HFFc6 (cell line): ENCODE measurements at places on chromosomes 16 and 17.
A peak's percentile ranks its signal among the peaks of the same experiment; 100 is the strongest.

GRCh38 chr16:31138621-31139578, 3.4 kb upstream of the PRSS8 start:
- peak; percentile 71 for DNase-seq

DNA sequence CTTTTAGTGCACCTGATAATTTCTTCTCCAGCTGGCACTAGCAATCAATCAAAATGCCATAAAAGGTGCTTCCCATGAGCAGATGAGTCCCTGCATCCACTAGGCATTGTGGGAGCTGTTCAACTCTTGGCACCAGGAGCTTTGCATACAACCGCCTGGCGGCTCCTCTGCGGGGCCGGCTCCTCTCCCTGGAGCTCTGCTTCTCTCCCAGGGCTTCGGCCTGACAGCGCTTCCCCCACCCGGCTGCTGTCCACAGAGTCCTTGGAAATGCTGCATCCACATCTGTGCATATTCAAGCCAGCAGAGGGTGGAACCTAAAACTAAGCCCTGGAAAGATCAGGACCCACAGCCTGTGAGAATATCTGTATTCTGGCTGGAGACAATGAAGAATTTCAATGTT, 62.9 kb downstream of the LMF1 start:
- no peak for DNase-seq

GRCh38 chr17:35932586-35932985, 2.0 kb upstream of the RDM1 start:
- DNase-seq = no peak

GRCh38 chr17:2481760-2482159, 29.9 kb downstream of the METTL16 start:
- no peak for DNase-seq

DNA sequence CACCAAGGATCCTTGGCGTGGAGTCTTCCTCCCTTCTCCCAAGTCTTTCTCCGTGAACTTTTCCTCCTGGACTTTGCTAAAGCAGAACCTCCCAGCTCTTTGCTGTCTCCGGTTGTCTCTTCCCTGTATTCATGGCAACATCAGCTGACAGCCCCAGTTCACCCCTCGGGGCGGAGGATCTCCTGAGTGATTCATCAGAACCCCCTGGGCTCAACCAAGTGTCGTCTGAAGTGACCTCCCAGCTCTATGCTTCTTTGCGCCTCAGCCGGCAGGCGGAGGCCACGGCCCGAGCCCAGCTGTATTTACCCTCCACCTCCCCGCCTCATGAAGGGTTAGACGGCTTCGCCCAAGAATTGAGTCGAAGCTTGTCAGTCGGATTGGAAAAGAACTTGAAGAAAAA, 943 bp downstream of the CNTROB start:
- DNase-seq = peak; percentile 80
